ENCODE measurements at places on chromosomes 1 and 21.
A peak's percentile ranks its signal among the peaks of the same experiment; 100 is the strongest.

DNA sequence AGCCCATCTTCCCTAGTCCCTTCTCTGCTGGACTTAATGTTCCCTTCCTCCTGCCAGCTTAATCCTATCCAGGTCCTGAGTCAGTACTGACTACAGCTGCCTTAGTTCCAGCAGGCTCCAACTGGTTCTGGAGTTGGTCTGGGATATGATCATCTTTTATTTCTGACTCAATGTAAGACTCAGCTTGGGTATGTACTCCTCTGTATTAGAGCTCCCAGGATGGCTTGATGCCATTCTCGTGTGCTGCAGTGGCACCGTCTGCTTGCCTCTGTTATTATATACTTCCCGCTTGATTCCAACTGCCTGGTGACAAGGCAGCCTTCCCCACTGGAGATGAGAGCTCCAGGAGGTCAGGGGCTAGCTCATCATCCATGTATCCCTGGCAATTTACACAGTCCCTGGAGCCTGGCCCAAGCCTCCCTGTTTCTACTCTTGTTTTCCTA, 164.4 kb upstream of the DPT start:
- DNase-seq, result peak; percentile 26

GRCh38 chr1:110184446-110184845, 25.7 kb upstream of the KCNC4 start:
- DNase-seq, result no peak

GRCh38 chr1:184632415-184633175, 122.1 kb downstream of the EDEM3 start:
- DNase-seq, result no peak

- DNase-seq, result peak; percentile 72
Observed at GRCh38 chr1:157963713-157964112, 29.7 kb upstream of the KIRREL1 start.

GRCh38 chr1:234208791-234209190, 164.5 kb upstream of the COA6 start:
- DNase-seq, result no peak

DNA sequence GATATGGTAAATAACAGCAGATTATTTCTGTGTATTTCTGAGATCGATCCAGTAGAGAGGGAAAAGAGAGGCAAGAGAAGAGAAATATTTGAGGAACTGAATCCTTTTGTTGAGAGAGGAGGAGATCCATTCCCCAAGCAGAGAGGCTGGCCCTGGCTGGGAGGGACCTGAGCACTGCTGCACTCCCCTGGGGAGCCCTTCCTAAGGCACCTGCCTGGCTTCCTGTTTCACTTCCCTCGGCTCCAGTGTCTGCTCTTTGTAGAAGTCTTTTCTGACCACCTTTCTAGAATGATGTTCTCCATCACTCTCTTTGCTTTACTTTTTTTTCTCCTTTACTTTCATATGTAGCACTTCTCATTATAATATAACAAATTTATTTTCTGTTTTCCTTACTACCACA, 42.3 kb upstream of the SLC6A9 start:
- DNase-seq, result no peak

- no peak for DNase-seq
Observed at GRCh38 chr1:50610563-50610962, 187.3 kb upstream of the DMRTA2 start.

DNA sequence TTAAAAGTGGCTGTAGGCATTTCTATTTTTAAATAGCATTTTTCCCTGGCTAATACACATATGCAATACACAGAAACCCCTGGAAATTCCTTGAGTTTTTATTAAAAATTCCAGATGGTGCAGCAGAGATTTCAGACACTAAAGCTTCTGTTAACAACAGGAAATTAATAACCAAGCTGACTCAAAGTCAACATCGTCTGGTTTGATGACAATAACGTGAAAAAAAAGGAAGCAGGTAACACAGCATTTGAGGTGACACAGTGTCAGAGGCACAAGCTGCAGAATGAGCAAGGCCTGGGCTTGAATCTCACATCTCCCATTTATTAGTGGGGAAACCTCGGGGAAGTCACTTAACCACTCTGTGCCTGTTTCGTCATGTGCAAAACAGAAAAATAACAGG, 64.6 kb upstream of the GJB5 start:
- DNase-seq, result no peak

- no peak for DNase-seq
Observed at GRCh38 chr1:171716616-171717015, 25.2 kb downstream of the VAMP4 start.

GRCh38 chr1:223144914-223145313, 1.9 kb upstream of the TLR5 start:
- no peak for DNase-seq

GRCh38 chr1:117810553-117810952, 118.9 kb downstream of the GDAP2 start:
- no peak for DNase-seq

- DNase-seq, result peak; percentile 6
Observed at GRCh38 chr1:55337801-55338447, 122.8 kb upstream of the USP24 start.
